Stimulated activated CD8-positive, alpha-beta memory T cell treated with anti-CD3 and anti-CD28 coated beads, Interleukin-4, amount 100 ng/mL, for 1 hour (primary cell): ENCODE measurements at places on chromosomes 7 and 10.

DNA sequence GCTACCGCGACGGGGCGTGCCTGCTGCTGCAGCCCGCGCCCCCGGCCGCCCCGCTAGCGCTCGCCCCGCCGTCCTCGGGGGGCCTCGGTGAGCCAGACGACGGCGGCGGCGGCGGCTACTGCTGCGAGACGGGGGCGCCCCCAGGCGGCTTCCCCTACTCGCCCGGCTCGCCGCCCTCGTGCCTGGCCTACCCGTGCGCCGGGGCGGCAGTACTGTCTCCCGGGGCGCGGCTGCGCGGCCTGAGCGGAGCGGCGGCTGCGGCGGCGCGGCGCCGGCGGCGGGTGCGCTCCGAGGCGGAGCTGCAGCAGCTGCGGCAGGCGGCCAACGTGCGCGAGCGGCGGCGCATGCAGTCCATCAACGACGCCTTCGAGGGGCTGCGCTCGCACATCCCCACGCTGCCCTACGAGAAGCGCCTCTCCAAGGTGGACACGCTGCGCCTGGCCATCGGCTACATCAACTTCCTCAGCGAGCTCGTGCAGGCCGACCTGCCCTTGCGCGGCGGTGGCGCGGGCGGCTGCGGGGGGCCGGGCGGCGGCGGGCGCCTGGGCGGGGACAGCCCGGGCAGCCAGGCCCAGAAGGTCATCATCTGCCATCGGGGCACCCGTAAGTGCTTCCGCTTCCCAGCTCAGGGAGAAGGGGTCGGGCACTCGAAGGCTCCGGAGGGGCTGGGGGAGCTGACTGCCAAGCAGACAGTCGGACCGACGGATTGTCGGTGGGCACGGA lies 761 bp downstream of the PTF1A start:
- no peak for DNase-seq

DNA sequence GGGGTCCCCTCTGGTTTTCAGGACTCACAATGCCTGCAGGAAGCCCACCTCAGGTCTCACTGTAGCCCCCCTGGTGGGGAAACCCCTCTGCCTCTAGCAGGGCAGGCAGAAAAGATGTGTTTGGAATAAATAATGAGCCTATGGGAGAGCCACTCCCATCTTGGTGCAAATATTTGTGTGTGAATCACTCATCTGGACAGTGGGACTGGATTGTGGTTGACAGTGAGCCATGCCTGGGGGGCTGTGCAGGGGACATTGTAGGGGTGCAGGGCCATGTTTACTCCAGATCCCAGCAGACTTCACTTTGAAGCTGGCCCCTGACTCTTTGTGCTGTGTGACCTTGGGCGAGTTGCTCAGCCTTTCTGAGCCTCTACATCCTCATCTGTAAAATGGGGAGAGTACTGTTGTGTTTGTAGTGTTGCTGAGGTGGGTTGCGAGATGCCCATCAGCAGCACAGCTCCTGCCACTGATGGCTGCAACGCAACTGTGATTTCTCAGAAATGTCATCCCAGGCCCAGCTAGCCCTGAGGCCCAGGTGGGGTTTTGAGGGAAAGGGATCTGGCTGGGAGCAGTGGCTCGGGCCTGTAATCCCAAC lies 20.7 kb downstream of the GTF2IRD1 start:
- no peak for DNase-seq

- DNase-seq = no peak
These were observed 47.5 kb downstream of the TMEM209 start for GRCh38 chr7:130157700-130158099.

DNA sequence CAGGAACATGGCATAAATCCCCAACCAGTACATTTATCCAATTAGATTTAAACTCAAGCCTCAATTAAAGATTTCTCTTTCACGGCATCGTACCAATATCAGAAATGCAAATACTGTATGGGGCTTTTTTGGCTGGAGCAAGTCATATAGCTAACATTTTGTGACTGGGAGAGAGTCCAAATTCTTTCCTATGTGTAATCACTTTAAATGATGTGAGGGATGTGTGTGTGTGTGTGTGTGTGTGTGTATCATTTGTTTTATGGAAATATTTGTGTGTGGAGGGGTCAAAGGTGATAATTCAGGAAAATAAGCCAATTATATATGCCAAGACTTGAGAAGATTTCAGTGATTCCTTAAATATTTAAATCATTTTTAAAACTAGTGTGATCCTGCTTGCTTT lies 196.6 kb downstream of the TRIL start:
- DNase-seq = no peak

DNA sequence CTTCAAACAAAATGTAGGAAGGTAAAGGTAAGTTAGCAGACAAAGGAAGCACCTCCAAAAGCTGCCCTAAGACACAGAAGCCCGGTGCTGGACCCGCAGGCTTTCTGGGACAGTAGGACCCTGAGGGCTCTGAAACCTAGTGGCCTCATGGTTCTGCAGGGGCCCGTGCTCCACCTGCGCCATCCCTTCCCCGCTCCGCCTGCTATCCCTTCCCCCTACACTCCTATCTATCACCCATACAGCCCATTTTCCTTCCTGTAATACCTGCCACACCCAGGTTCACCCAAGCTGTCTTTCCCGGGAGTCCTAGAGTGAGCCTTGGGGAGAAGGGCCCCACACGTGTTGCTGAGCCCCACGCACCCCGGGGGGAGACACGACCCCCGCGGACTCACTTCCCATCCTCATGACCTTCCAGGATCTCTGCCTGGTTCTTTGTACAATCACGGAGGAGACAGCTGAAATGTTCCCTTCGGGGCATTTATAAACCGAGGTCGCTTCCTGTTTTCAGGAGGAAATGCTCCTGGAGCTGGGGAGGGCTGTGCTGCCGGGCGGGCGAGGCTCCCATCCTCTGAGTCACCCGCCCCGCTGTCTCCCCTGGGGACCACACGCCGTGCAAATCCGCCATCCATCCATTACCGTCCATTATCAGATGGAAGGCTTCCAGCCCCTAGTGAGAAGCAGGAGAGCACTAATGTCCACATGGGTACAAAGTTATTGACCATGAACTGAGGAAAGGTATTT lies 251.7 kb upstream of the PITRM1 start:
- DNase-seq = no peak

DNA sequence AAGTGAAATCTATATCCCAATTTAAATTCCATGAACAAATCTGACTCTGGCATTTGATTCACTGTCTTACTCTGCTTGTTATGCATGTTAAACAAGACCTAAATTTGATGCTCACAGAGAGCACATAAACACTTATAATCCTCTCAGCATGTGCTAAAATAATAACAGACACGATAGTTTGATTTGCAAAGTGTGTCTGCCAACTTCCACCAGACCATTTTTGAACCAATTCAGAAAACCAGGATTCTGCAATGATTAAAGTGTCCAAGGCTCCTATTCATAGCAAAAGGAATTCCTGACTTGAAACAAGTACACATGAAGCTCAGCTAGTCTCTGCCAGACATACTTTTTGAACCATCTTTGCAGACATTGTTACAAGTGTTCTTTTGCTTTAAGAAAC lies 11.2 kb downstream of the RBM20 start:
- no peak for DNase-seq

DNA sequence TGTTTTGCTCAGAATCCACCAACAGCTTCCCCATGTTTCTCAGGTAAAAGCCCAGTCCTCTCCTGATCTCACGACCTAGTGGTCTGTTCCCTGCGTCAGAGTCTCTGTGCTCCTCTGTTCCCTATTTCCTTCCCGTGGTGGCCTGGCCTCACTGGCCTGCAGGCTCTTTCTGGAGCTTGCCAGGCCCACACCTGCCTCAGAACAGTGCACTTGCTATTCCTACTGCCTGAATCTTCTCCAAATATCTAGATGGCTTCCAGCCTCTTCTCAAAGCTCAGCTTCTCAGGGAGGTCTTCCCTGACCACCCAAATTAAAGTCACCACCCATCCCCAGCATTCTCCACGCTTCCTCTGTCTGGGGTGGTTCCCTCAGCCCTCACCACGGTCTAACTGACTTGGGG lies 165.3 kb downstream of the USP6NL start:
- DNase-seq = no peak

DNA sequence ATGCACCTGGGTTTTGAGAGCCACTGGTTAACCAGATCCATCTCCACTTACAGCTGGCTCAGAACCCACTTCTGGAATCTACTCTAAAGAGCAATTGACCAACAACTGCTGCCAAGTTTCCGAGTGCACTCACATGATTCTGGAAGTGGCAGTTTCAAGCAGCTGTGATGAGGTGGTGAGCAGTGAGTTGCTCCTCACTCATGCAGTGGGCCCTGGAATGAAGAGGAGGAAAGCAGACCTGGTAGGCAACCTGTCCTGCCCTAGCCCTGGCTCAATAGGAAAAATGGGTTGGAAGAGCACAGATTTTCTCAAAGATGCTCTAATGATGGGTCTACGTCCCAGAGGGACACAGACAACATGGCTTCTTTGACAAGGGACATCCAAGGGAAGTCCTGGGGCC lies 70.7 kb upstream of the NPY start:
- no peak for DNase-seq

DNA sequence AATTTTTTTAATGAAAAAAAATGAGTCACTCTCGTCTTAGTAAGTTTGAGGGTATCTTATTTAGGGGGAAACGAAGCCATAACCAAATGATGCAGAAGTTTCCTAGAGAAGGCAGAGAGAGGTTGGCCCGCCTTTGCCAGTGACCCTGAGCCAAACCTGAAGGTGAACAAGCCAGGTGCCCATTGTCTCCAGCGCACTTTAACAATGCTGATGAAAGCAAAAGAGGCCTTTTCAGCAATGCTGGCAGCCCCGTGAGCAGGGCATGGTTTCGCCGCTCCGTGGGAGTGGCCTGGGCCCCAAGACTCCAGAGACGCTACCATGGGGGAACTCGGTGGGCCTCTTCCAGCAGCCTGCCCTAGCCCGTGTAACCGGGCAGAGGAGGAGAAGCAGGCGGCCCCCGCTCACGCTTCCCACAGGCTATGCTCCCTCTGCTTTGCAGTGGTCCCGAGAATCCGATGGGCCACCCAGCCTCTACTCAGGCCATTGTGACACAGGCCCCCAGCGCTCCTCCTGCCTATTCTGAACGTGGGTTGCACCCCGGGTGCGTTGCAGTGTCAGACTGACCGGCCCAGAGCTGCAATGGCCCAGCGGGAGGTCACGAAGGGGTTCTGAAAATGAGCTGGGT lies 14.0 kb upstream of the UNCX start:
- no peak for DNase-seq

DNA sequence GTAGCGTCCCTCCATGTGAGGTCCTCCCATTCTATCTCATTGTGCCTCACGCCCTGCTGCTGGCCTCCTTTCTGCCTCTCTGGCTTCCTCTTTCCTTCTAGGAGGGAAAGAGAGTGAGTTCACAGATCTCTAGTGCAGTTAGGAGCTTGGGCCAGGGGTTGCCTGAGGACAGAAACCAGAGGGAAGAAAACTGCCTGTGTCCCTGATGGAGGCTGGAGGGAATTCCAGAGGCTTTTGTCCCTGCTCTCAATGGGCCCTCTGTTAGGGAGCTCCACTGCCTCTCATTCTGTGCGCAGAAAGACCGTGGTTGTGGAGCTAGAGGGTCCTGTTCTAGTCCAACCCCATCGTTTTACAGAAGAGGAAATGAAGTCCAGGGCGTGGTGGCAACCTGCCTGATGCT lies 4.6 kb downstream of the MARVELD1 start:
- DNase-seq = no peak

DNA sequence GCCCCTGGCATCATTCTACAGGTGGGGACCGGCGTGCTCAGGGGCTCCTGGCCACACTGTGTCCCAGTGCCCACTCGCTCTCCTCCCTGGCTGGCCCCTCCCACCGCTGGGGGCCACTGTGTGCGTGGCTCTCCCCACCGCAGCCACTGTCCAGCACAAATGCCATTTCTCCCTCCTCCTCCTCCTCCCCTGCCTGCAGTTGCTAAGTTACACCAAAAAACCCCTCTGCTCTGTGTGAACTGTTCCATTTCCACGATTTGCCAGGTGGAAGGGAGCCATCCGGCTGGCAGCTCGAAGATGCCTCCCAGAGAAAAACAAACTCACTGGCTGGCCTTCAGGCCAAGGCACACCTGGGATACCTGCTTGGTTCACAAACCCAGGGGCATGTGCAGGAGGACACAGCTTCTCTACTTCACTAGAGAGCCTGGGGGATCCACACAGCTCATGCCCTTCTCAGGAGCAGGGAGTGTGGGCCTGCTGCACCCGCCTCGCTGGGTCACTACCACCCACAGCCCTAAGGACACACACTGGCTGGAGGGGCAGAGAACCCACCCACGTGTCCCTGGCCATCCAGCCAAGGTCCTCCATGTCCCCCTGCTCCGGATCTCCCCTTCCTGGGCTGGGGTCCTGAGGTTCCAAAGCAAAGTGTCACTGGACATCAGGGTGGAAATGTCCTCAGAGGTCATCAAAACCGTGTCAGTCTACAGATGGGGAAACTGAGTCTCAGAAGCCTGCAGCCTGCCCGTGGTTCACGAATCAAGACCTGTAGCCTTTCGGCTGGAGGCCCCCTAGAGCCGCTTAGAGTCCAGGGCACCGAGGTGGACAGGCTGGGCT lies 1.7 kb downstream of the RASGEF1A start:
- DNase-seq = no peak

DNA sequence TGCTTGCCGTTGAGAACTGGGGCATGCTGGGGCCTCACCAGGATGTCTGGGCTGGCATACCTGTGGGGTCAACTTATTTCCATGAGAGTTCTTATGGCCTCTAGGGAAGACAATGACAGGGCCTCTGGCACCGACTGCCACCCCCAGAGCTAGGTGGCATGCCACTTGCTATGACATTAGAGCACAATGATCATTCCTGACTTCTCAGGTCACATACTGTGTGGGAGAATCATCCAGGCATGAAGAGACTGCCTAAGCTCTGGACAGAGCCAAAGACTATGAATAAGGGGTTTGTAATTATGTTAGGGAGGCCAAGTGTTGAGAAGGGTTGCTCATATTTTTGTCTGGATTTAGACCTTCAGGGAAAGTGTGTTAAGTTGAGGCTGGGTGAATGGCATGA lies 97.5 kb downstream of the PTPN20 start:
- DNase-seq = no peak

DNA sequence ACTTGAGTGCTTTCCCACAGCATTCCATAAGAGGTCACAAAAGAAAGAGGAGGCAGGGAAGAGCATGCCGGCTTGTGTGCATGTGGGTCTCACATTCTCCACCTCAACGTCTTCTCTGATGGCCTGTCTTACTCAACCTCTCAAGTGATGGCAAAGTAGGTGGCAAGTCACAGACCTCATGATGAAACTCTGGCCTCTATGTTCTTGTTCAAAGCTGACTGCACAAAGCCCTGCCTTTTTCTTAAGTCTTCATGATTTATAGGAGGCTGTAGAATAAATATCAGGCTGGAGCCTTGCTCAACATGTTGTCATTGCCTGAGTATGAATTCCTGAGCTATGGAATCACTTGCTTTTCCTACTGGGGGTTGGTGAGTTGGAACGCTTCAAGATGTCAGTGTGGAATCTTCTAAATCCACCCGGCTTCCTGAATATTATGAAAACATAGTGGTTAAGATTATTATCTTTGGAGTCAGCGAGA lies 213.6 kb upstream of the INHBA start:
- DNase-seq = no peak
